CD4-positive, alpha-beta T cell treated with Interleukin-1 beta for 1 hour (primary cell): ENCODE measurements at places on chromosomes 16 and 17.

GRCh38 chr17:3167574-3167973 is 29.7 kb upstream of the OR1A2 start:
- no peak for DNase-seq

DNA sequence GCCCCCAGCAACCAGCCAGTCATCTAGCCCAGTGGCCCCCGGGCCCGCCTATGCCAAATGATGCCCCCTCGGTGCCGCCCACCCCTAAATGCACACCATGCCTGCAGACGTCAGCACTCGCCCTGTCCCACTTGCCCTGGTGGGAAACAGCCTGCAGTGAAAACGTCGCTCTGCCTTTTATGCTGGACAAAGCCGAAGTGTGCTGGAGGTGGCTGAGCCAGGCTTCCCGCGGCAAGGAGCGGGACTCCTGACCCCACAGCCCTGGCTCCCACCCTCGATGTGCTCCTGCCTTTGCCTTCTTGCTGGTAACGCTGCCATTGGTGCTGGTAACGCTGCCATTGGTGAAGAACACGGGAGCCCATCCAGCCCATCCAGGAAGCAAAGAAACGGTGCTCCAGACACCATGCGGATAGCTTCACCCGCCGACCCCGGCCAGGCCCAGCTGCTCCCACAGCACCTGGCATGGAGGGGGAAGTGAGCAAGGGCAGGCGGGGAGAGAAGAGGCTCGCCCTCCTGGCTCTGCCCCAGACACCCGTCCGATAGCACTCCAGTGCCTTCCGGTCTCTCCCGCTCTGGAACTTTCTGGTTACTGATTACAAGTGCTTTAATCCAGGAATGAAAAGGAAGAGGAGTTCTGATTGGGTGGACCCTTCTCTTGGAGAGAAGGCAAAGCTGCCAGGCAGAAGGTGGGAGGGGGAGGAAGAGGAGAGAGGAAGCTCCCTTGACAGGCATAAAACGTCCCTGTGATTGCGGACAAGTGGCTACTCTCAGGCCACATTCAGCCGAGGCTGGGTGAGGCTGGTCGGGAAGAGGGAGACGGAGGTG is 4.0 kb upstream of the BAIAP2 start:
- DNase-seq, result no peak

GRCh38 chr16:79253100-79253631 is 347.4 kb downstream of the MAF start:
- DNase-seq, result no peak

DNA sequence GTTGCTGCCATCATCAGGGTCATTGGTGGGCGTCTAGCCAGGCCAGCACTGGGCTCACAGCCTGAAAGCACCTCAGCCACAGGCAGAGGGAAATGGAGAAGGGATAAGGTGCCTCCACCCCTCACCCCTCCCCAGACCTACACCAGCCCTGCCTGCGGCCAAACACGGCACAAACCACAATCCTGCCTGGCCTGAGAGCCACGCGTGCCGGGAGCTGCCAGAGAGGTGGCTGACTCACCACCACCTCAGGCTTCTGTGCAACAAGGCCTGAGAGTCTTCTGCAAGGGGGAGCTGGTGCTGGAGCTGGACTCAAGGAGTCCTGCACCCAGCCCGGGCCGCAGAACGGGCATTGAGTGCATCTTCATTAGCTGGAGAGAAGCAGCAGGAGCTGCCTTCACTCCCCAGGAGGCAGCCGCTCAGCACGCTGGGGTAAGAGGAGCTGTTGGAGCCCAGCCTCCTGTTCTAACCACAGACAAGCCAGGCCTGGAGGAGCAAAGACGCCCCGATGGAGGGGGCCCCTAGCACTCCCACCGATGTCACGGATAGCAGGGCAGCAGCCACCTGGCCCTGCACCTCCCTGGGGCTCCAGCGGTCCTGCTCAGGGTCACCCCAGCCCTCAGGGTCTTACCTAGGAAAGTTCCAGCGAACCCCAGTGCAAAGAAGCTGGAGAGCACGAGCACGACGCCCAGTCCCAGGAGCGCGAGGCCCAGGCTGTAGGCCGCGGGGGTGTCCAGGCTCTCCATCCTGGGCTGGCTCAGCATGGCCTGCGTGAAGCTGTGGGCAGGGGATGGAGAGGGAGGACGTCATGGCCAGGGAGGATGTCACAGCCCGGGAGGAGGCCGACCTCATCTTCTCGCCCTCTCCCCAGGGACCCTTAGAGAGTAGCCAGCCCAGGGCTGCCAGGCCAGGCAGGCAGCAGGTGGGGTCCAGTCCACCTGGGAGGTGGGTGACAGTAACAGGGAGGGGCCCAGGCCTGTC is 16.0 kb upstream of the RASD1 start:
- DNase-seq, result no peak

GRCh38 chr16:50946098-50946497 is 204.2 kb downstream of the CYLD start:
- DNase-seq, result no peak

DNA sequence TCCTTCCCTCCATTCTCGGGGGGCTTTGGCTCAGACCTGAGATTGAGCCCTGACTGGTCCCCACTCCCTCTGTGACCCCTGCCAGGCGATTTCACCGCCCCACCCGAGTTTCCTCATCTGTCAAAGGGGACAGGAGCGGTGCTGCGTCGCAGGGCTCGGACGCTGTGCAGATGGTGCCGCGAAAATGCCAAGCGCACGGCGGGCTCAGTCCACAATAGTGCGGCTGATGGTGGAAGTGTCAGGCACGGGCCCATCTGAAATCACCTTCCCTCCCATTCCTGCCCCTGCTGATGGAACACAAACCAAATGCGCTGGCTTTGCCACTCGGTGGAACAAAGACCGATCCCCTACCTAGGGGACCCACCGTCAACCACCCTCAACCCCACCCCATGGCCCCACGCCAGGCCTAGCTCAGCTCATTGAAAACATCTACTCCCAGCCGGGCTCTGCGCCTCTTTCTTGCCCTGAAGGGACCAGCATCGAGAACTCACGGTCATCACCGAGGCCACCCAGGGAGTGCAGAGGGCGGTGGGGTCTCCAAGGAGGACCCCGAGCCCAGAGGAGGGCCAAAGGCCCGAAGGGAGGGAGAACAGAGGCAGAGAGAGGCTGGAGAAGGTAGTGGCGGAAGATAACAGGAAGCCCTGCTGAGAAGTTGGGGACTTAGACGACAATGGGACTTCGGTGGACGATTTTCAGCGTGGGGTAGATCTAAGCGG is 1.4 kb downstream of the CARHSP1 start:
- DNase-seq, result no peak

- DNase-seq, result no peak
Observed at GRCh38 chr17:75476271-75476671, 19.8 kb downstream of the TMEM94 start.

GRCh38 chr16:86092586-86093480 is 193.9 kb downstream of the IRF8 start:
- DNase-seq, result no peak
